ENCODE measurements at places on chromosomes 7 and 10.
A peak's percentile ranks its signal among the peaks of the same experiment; 100 is the strongest.

DNA sequence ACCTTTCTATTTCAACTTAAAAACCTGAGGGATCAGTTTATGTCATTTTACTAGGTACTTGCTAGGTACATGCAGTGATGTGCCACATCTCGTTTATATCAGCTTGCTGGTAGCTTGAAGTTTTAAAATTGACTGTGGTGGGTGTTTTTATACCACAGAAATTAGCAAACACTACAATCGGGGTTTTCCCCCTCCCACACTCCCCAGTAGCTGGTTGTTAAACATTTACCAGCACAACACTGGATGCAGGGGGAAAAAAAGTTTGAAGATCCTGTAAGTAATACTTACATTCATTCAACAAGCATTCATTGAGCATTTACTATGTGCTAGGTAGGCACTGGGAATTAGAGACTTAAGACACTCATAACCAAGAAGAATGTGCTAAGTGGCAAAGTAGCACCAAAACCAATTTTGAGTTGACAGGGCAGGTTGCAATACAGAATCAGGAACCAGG lies 32.6 kb downstream of the USP6NL start:
- no peak for DNase-seq

DNA sequence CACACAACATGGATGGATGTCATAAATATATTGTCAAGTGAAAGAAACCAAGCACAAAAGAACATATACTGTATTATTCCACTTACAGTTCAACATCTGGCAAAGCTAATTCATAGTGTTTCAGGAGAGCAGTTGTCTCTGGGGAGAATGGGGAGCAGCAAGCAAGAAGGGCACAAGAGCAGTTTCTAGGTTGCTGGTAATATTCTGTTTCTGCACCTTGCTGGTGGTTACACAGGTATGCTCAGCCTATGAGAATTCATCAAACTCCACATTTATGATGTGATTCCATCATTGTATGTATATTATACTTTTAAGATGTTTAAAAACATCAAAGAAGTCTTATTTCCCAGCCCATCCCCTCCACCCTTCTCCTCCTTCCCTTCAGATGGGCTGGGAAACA lies 18.1 kb upstream of the PALS2 start:
- DNase-seq: no peak

- DNase-seq: no peak
Measured at GRCh38 chr10:15540727-15541126, 169.6 kb upstream of the FAM171A1 start.

DNA sequence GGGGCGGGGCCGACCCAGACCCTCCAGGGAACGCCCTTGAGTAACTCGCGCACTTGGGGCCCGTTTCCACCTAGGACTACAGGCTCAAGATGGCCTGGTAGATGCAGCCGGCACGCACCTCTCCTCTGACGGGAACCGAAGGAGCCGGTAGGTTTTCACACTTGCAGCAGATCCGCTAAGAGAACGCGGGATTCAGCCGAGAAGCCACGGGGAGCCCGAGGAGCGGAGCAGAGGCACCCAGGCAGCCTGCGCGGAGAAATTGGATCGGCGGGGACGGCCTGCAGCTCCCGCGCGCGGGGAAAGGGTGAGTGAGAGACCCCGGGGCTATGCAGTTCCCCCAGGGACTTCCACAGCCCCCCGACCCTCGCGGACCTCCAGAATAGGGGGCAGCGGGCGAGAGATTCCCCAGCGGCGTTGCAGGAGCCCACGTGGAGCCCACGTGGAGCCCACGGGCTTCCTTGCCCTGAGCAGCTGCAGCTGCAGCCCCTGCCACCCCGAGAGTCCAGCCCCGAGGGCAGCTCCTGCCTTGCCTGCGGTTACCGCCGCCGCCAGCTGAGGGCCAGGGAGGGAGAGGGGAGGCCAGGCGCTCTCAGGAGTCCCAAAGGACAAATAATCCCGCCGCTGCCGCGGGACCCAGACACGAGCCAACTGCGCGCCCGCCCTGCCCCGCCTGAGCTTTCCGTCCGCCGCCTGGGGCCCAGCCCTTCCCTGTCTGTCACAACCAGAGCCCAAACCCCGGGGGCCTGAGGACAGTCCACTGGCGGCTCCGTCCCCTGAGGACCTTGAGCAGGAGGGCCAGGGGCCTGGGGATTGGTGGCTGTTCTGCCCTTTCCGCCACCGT lies 13.1 kb downstream of the IFT22 start:
- DNase-seq: no peak

DNA sequence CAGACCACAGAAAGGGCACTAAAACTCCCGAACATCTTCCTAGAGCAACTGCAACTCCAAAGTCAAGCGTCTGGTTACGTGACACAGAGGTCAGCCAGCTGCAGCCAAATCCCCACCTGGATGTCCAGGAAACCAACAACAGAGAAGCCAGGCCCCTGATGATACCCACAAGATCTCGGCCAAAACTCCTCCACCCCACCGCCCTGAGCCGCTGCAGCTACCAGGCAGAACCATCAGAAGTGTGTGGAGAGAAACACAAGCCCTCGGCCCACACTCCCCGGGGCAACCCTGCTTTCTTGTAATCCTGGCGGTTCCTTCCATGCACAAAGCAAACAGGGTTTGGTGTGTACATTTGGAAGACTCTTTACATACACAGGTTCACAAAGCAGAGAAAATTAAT lies 8.7 kb downstream of the CHST15 start:
- no peak for DNase-seq

GRCh38 chr10:73862011-73862410 lies 12.3 kb downstream of the CAMK2G start:
- no peak for DNase-seq

- DNase-seq: no peak
Measured at GRCh38 chr10:44982496-44982895, 3.9 kb upstream of the DEPP1 start.

DNA sequence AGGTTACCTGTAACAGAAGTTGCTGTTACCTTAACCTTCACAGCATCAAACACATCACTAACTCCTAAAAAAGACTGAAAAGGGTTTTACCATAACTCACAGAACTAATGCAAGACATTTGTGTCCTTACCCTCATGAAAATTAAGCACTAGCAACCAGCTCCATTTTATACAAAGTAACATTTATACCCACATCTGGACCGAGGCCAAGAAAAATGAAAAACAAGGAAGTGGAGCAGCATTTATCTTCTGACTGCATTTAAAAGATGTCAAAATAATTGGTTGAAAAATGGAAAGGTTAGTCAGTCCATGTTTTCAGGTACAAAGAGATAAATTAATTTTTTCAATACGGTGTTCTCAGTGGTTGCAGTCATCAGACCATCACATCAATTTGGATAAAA lies 3.1 kb upstream of the RBP4 start:
- DNase-seq: no peak

- peak; percentile 84 for DNase-seq
Measured at GRCh38 chr10:102072673-102073527, 7.8 kb downstream of the HPS6 start.

DNA sequence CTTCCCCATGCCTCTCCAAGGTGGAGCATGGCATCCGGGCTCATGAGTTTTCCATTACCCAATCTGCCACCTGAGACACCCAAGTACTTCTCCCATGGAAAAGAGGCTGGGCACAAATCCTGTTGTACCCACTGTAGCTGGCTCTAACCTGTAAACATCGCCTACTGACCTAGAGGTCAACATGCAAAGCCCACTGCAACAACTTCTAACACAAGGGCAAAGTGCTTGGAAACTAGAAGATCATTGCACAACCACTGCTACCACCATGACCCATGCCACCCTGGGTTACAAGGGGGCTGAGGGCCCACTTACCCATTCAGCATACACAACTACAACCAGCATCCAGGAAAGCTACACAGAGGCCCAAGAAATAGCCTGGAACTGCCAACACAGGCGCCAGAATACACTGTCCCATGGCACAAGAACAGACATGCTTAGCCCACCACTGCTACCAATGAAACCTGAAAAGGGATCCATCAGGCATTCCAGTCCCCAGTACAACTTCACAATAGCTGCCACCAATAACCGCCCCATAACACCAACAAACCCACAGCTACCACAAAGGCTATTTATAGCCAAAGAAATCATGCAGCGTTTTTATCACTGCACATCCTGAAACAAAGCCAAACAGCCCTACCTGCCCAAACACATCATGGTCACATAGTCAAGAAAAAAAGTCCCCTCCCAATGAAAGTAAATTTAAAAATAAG lies 63.4 kb downstream of the RNF32 start:
- no peak for DNase-seq

DNA sequence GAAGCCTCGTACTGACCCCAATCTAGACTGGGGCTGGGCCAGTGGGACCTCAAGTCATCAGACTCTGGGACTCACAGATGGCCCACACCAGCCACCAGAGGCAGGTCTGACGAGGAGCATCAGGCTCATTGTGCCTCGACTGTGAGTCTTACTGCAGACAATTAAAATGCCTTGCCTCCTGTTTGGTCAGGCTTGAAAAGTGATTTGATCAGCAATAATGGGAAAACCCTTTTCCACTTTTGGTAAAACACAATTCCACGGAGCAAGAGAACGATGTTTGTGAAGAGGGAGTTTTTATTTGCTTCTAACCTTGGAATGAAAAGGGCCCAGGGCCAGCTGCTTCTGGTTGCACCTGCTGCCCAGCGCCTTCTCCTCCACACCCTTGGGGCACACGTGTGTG lies 43.9 kb downstream of the C10orf143 start:
- DNase-seq: no peak

- DNase-seq: peak; percentile 29
Measured at GRCh38 chr7:2760098-2760889, 72.3 kb downstream of the AMZ1 start.

DNA sequence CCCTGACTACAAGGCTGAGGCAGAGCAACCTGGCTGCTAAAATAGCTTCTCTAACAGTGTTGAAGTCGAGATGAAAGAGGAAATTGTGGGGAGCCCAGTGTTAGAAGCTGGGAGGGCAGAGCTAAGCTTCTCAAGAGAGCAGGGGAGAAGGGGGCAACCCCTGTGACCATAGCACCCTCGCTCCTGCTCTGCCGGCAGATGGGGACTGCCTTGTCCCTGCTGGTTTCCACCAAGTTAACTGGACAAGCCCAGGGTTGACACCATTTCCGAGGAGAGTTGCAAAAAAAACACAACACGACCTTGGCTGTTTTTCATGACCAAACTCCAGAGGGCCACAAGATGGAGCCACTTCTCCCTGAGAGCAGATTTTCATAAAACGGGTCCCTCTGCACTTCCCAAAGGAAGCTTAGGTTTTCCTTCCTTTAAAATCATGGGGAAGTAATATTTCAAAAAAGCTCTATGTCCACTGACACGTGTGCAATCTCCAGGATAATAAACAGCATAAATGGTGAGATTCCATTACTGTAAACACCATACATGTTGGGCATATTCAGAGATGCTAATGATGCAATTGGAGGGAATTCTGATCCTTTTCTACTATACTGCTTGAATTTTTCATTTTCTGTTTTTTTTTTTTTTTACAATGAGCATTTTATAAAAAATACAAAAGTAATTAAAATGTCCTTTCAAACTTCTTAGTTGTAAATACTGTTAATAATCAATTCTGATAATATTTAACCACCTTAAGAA lies 140.4 kb downstream of the PIP4K2A start:
- peak; percentile 56 for DNase-seq

- no peak for DNase-seq
Measured at GRCh38 chr7:34096198-34096651, 190.9 kb downstream of the BMPER start.

All from CD4-positive, alpha-beta T cell treated with Interferon alpha-2 for 1 hour (primary cell).